ENCODE measurements at places on chromosomes 2 and 18.

- no peak for DNase-seq
Observed at GRCh38 chr2:230891064-230891463, 26.3 kb downstream of the ITM2C start.

GRCh38 chr2:100718065-100718629, 101.8 kb upstream of the NPAS2 start:
- DNase-seq = no peak

DNA sequence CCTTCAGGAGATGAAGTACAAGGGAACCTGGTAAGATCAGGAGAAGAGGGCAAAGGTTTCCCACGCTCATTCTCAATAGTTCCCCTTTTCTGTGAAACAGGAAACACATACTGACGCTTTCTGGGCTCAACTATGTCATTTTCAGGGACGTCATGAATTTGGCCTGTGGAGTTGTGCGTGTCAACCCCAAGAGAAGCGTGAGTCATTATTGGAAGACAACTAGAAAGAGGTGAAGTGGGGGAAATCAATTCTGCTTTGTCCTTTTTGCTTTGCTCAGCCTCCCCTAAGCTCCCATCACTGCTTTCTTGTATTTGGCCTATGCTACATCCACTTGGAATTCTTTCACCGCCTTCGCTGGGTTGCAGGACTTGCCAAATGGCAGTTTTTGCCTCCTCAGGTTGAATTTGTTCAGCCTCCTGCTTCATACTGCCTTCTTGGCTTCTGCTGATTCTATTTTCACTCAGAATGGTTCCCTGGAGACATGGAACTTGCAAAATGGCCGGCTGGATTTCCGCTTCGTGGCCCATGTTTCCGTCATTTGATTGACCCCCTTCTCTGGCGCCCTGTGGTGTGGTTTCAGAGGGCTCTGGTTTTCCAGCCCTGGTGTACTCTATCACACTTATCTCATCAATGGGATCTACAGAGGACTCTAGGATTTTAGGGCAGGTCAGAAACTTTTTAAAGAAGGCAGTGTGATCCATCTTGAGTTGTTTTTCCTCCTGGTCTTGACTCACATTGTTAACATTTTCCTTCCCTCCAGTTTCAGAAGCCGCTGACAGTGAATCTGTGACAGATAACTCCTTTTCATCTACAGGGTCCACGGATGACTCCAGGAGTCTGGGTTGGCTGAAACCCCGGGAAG, 93.3 kb downstream of the ALPK2 start:
- no peak for DNase-seq

GRCh38 chr2:3184167-3184566, 193.5 kb downstream of the EIPR1 start:
- no peak for DNase-seq

DNA sequence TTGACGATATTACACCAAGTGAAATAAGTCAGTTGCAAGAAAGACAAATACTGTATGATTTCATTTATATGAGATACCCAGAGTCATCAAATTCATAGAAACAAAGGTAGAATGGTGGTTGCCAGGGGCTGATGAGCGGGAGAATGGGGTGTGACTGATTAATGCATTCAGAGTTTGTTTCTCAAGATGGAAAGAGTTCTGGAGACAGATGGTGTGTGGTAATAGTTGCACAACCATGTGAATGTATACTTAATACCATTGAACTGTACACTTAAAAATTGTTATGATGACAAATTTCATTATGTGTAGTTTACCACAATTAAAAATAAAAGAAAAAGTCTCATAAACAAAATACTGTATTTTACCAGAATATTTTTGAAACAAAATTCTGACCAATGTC, 117.3 kb downstream of the PIGN start:
- DNase-seq = no peak

GRCh38 chr2:223328578-223328977, 273.6 kb downstream of the SCG2 start:
- DNase-seq = no peak

- no peak for DNase-seq
Observed at GRCh38 chr2:18062892-18063291, 184.4 kb downstream of the KCNS3 start.

DNA sequence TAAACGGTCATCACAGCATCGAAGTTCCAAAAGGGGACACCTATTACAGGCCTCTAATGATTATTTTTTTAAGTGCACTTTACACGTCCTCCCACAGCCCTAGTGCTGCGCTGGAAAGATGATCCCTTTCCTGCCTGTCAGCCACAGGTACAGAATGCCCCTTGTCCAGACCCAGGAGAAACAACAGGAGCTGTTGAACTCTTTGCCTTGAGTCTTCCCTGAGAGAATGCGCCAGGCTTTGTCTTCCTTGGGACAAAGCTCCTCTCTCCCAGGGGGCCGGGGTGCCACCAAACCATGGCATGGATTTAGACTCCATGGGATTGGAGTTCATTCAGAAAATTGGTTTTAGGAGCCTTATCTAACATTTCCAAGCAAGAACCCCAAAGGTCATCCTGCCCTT, 319.0 kb upstream of the SOX11 start:
- DNase-seq = no peak

GRCh38 chr18:80227472-80227871, 19.8 kb downstream of the PARD6G start:
- no peak for DNase-seq

GRCh38 chr18:57149531-57149930, 2.6 kb downstream of the BOD1L2 start:
- no peak for DNase-seq

- no peak for DNase-seq
Observed at GRCh38 chr18:7523772-7524171, 43.3 kb upstream of the PTPRM start.

DNA sequence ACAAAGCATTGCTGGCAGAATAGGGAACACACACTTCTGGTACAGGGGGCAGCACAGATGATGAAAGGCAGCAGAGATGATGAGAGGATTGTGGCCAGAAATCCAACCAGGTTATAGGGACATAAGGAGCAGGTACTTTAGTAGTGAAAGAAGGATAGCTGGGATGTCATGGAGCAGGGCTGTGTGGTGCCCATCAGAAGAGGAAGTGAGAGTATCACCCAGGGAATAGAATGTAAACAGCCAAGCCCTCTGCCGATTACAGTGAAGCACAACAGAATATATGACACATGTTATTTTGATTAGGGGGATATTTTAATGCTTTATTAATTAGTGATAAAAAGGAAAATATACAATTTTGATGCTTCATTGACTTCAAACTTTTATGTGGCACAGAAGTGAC, 883.4 kb upstream of the CDH2 start:
- no peak for DNase-seq

All from NCI-H446 treated with DMSO at 0.1 percent for 48 hours (cell line).